ENCODE measurements at places on chromosomes 11 and 22.

- DNase-seq = peak; percentile 82
Observed at GRCh38 chr22:43185860-43186261, 1.1 kb downstream of the TTLL12 start.

- no peak for DNase-seq
Observed at GRCh38 chr11:58905011-58905720, 34.1 kb upstream of the GLYATL1 start.

GRCh38 chr11:130478204-130478701, 29.8 kb downstream of the ADAMTS15 start:
- peak; percentile 52 for DNase-seq

DNA sequence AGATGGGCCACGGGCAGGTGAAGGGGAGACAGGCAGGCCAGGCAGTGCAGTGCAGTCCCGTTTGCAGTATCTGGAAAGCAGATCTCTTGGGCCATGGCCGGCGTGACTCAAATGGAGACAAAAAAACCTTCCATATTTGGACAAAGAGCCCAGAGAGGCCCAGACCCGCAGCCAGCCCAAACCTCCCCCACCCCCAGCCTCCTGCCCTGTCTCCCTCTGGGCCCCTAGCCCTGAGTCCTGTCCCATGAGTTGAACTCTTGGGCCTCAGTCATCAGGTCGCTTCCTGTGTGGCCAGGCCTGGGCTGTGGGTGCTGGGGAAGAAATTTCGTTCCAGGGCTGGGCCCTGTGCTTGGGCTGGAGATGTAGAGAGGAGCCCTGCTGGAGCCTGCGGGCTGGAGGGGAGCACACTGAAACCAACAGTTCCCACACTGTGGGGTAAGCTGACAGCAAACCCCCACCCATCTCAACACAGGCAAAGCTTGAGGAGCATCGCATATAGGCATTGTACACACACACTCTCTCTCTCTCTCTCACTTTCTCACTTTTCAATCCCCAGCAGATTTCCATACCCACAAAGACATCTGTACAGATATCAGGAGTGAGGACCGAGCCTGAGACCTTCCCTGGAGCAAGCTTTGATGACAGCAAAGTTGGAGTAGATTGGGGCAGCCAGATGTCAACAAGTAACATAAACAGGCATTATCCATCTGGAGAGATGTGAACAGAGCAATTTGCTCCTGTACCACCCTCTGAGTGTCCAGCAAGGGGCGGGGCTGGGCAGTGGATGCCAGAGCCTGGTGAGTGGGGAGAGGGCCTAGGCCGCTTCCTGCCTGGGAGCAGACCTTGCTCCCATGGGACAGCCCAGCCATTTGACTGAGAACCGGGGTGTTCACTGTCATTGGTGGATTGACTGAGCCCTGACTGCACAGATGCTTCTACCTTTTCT, 17.2 kb downstream of the ARHGEF17 start:
- DNase-seq = no peak
